Hematopoietic multipotent progenitor cell treated with erythropoietin and hydrocortisone succinate and interleukin-3 and kit ligand, for 15 days (in vitro differentiated cells): ENCODE measurements at places on chromosomes 3 and 15.
A peak's percentile ranks its signal among the peaks of the same experiment; 100 is the strongest.

GRCh38 chr15:65804252-65804931 lies 12.3 kb upstream of the DENND4A start:
- DNase-seq, result no peak

- DNase-seq, result no peak
Observed at GRCh38 chr3:157559401-157559800, 56.2 kb upstream of the VEPH1 start.

DNA sequence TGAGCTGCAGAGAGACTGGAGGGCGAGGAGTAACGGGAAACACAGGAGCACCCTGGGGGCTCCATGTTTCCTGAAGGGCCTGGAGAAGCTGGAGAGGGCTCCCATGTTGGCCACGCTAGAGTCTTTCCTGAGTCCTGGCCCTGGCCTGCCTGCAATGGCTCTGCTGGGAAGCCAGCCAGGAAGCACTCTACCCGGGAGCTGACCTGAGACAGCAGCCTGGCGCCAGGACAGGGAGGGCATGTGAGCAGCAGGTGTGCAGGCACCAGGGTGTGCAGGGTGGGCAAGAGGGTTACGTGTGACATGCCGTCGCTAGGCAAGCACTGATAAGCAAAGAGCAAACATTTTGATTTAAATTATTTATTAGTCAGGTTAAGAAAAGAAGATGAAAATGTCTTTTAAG lies 301.4 kb downstream of the OCA2 start:
- DNase-seq, result no peak

DNA sequence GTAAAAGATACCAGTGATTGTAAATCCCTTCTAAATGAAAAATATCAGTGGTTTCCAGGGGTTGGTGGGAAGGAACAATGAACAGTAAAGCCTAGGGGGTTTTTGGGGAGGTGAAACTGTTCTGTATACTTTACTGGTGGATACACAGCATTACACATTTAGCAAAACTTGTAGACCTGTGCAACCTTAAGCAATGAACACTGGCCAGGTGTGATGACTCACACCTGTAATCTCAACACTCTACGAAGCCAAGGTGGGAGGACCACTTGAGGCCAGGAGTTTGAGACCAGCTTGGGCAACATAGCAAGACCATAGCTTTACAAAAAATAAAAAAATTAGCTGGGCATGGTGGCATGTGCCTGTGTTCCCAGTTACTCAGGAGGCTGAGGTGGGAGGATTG lies 1.8 kb downstream of the CCDC13 start:
- no peak for DNase-seq

- no peak for DNase-seq
Observed at GRCh38 chr3:97885931-97886824, 64.4 kb downstream of the CRYBG3 start.

- DNase-seq, result no peak
Observed at GRCh38 chr3:27861046-27862036, 139.2 kb upstream of the EOMES start.

DNA sequence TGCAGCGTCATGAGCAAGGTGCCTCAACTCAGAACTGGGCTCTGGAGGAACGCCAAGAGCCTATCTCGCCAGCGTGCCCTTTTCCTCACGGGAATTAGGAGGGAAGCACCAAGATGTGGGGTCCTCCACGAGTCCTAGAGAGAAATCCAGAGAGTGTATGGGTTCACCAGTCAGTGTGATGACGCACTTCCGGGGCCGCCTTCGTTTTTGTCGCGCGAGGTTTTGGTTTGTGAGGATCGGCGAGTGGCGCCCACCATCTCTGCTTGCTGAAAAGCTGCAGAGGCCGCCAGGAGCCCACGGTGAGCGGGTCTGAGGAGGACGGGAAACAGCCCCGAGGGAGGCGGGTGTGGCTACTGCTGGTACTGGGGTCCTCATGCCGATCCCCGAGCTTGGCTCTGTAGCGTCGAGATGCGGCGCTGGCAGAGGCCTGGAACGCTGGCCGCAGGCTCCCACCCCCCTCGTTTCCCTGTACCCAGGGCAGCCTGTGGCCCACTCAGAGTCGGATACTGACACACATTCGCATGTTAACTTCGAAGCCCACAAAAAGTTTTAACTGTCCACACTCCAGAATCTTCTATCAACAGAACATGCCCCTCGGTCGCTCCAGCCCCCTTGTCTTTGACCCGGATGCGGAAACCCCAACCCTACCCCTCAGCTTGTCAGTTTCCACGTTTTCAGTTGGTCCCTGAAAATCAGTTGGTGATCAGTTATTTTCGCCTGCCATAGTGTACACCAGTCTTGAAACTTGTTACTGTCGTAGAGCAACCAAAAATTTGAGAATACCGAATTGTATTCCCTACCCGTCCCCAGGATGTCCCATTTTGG lies 30.4 kb downstream of the ZNF662 start:
- DNase-seq, result no peak

GRCh38 chr15:80974914-80975313 lies 14.7 kb downstream of the MESD start:
- DNase-seq, result no peak

- DNase-seq, result no peak
Observed at GRCh38 chr15:92915766-92916435, 15.8 kb downstream of the CHD2 start.

- DNase-seq, result no peak
Observed at GRCh38 chr3:155782390-155782953, 23.6 kb downstream of the C3orf33 start.

DNA sequence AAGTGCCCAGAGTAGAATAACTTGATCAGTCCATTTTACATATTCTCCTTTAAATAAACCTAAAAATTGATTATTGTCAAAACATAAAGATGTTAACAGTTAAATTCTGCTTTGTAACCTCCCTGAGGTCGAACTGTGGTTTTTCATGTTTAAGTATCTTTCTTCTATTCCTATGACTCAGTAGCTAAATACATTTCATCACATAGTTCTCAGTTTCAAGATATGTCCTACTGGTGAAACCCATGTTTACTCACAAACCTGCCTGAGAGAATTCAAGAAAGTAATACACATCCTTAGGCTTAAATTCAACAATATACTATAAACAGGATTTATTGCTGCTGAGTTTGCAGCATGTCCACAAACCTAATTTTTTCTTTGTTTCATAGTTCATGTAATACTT lies 692.9 kb downstream of the ZPLD1 start:
- DNase-seq, result no peak

DNA sequence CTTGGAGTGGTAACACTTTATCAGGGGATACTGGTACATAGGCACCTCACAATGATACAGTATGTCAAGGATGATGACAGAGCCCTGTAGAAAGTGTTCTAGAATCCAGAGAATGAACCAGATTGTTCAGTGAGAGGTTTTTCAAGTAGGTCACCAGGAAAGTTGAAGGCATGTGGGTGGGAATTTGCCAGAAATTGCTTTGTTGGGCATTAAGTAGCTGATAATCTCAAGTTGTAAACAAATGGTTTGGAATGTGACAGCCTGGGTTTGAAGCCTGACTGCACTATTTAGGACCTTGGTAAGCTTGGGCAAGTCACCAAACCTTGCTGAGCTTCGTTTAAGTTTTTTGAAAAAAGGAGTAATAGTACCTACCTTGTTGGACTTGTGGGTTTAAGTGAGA lies 12.5 kb downstream of the SLC35G2 start:
- no peak for DNase-seq

DNA sequence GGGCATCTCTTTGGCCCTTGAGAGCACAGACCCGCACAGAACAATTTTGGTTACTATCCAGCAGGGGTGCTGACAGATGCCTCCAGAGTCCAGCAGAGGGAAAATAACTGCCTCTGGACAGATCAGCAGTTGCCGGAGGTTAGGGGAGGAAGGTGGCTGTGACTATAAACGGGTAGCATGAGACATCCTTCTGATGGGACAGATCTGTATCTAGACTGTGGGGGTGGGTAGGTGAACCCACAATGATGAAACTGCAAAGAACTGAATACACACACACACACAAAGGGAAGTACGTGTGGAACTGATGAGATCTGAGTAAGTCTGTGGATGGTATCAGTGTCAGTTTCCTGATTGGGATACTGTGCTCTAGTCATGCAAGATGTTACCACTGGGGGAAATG lies 21.2 kb downstream of the ADAMTS7 start:
- no peak for DNase-seq

GRCh38 chr15:77866186-77866585 lies 211.3 kb downstream of the TBC1D2B start:
- no peak for DNase-seq

GRCh38 chr15:66657185-66658020 lies 44.6 kb upstream of the SMAD6 start:
- DNase-seq, result no peak

DNA sequence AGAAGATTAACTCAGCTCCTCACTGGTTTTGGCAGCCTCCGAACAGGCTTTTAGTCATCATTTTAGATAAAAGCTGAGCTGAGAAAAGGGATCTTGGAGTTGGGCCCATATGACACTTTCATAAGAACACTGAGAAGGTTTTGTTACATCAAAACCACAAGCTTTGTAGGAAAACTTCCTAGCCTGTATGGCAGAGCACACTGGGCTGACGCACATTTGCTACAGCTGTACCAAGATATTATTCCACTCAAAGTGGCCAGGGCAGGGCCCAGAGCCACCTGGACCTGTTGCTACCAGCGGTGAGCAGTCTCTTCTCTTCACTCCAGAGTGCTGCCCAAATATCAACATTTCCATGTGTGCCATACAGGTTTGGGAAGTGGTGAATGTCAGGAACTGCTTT lies 160.5 kb upstream of the CCDC54 start:
- no peak for DNase-seq

DNA sequence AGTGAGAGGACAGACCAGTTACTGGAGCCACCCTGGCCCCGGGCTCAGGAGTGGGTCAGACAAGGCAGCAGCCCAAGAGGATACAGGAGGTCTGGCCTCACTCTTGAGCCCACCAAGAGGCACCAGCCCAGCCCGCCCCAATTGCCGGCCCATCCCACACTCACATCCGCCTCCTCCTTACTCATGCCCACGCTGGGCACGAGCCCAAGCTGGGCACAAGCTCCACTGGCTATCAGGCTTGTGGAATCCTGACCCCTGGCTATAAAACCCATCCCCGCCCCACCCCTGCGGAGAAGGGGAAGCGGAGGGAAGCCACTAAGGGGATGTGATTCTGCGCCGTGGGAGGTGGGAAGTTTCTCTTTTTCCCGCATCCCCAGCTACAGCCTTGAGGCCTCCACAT lies 25.9 kb downstream of the ADCY5 start:
- DNase-seq, result no peak

DNA sequence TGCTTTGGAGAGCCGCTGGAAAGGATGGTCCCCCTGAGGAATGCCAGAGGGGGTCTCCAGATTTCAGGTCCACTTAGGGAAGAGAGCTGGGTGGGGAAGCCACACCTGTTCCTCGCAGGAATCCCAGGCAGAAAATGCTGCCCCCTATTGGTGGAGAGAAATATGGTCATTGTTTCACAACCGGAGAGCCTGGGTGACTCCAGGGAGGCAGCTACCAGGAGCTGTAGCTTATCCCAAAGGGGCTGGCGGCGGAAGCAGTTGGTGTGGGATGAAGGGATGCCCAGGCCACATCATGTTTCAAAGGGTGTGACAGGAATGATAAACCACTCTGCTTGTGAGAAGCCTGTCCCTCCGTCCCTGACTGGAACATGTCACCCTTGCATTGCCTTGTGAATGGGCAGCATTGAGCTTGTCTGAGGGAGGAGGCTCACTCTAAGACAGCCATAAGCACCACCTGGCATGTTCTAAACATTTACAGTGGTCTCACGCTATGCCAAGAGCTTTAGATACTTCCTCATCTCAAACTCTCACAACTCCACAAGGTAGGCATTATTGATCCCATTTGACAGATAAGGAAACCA lies 34.5 kb downstream of the POMGNT2 start:
- DNase-seq, result peak; percentile 46

GRCh38 chr15:25106209-25106608 lies 151.4 kb downstream of the SNRPN start:
- DNase-seq, result no peak

DNA sequence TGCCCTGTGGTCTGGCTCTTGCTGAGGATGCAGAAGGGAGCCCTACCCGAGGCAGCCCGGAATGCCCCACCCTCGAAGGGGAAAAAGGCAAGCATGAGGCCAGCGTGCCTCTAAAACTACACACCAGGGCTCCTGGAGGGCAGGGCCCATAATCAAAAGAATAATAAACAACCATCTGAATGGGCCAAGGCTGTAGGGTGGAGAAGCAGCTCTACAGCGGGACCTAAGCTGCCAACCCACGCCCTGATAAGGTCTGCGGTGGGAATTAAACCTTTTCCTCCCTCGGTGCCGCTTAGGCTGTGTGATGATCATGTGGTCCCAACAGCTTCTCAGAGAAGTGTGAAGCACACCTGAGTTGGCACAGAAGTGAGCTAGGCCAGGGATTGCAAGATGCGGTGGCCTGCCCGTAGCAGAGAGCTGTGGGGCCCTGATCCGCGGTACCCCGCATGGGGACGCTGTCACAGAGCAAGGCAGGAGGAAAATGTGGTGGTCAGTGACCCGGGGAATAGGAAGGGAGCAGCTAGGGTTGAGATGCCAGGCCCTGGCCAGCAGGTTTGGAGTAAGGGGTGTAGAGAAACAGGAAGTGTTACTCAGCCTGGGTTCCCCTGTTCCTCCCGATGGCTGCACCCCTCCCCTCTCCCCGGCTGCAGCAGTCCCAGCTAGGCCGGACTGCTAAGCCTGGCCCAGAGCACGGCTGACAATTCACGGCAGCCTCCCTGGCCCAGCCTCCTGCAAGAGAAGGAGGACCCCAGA lies 1.1 kb upstream of the C15orf62 start:
- peak; percentile 48 for DNase-seq

DNA sequence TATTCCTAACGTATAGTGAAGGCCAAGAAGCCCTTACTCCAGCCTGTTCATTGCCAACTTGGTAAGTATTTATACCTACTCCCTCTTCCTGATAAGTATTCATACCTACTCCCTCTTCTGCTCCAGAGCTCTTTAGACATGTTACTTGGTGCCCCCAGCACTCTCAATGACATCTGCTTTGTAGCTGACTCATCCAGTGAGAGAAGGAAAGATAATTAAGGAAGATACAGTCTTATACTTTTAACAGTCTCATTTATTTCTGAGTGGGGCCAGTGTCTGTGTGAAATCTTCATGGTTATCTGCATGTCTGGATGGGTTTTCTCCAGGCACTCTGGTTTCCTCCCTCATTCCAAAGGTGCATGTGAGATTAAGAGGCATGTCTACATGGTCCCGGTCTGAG lies 698.7 kb downstream of the FHIT start:
- no peak for DNase-seq

- no peak for DNase-seq
Observed at GRCh38 chr3:80770106-80771074, 991.1 kb downstream of the GBE1 start.

- DNase-seq, result no peak
Observed at GRCh38 chr3:43497422-43497821, 124.4 kb downstream of the ANO10 start.

DNA sequence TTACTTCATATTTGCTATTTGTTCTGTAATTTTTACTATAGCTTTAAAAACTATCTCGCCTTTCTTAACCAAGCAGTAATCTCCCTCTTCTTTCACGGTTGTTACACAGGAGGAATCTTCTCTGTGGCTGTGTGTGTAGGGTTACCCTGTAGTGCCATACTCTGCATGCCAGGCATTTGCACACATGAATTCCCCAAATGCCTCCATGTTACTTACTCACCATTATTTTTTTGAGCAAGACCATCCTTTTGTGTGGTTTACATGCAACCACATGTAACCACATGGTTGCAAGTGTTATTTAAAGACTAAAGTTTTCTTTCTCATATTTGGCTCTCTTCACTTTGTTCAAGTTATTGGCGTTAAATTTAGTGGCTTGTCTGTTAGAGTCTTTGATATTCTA lies 45.5 kb downstream of the HPS3 start:
- no peak for DNase-seq

GRCh38 chr3:32018757-32019564 lies 37.4 kb downstream of the ZNF860 start:
- DNase-seq, result peak; percentile 6
